ENCODE measurements at places on chromosomes 2 and 18. TPM values are rescaled to one million over a fixed set of nuclear protein-coding genes. Genes with fewer than 3 reads are reported as not detected.

Gene ACMSD
- not detected for total RNA-seq

Gene CARF
- 9.5 TPM for total RNA-seq

Gene CCDC178
- total RNA-seq = not detected

Gene CNDP1
- total RNA-seq = not detected

Gene MC2R
- total RNA-seq = not detected

Gene NPHP1
- 2.0 TPM for total RNA-seq

Gene CDCA7
- total RNA-seq = 3.0 TPM

Gene ANKRD62
- total RNA-seq = not detected

Gene SMYD1
- not detected for total RNA-seq

Gene GPR45
- total RNA-seq = not detected

Gene IL1R1
- total RNA-seq = 87.9 TPM

Gene MAPK4
- 0.22 TPM for total RNA-seq

Gene NFE2L2
- 62.0 TPM for total RNA-seq

Gene DSG2
- not detected for total RNA-seq

Gene MROH2A
- total RNA-seq = not detected

Gene RAB6C
- total RNA-seq = not detected

Gene SLC16A14
- total RNA-seq = not detected

Gene GPAT2
- 1.0 TPM for total RNA-seq

Gene CNNM3
- total RNA-seq = 5.0 TPM

Gene TRIP12
- total RNA-seq = 121 TPM

Gene C2orf80
- total RNA-seq = not detected

Gene C2orf76
- 3.0 TPM for total RNA-seq

Gene SEPTIN10
- 152 TPM for total RNA-seq

Gene KCNS3
- total RNA-seq = 2.9 TPM

Gene MOGAT1
- total RNA-seq = not detected

Gene TTN
- total RNA-seq = not detected

Gene TSPYL6
- total RNA-seq = not detected

Gene SERPINB10
- not detected for total RNA-seq

Gene ST6GAL2
- total RNA-seq = not detected

Gene CFAP65
- total RNA-seq = not detected

Gene TTLL4
- total RNA-seq = 9.1 TPM

Gene ALLC
- total RNA-seq = not detected

Gene LHCGR
- not detected for total RNA-seq

All from GM23248 (cell line).